ENCODE measurements at places on chromosomes 16 and 17.

GRCh38 chr17:30243568-30243967 lies 8.1 kb upstream of the SLC6A4 start:
- DNase-seq = no peak

GRCh38 chr17:69018022-69018615 lies 42.6 kb downstream of the ABCA9 start:
- no peak for DNase-seq

DNA sequence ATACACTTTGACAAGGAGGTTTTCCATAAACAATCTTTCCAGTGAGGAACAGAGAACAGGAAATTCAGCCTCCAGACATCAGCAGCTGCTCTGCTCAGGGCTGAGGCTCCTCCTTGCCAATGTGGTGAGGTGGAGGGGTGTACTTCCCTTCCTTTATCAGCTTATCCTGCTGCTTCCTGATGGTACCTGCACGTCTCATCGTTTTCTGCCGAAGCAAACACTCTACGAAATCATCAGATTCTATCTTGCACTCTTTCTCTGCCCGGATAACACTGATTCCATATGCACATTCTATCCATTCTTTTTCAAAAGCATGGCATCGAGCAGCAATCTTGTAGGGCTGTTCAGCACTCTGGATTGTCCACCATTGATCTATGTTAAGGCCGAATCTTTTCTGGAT lies 15.4 kb upstream of the SEZ6 start:
- DNase-seq = no peak

- DNase-seq = no peak
These were observed at the start of gene GJD3 for GRCh38 chr17:40364121-40364861. TSS of gene GJD3 (minus strand) at chr17:40364737. CDS start at chr17:40363815, 922 bp downstream.

DNA sequence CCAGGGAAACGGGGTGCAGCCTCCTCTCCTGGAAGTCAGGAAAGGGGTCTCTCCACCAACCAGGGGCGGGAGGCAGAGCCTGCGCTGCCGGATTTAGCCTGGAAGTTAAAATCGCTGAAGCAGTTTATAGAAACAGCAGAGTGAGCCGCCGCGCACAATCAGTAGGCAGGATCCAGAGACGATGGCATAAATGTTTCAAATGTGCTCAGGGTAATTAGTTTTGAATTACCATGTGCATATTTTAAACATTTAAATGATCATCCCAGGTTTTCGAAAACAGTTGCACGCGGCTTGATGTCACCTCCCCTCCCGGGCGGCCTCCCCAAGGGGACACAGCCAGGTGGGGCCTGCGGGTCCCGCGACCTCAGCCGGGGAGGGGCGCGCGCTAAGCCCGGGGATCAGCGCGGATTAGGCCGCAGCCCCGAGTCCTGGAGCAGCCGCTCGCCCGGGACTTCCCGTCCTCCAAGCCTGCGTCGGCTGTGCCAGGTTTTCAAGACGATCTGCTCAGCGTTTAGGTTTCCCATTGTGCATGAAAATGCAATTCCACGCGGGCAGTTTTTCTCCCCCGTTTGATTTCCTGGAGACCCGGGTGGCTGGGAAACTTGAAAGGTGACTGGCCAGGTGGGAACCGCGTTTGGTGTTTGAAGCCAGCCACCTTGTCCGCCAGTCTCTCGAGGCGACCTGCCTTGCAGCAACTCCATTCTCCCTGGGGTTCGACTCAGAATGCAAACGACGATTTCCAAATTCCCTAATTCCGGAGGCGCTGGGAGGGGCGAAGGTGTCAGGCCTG lies 78.3 kb downstream of the RPA1 start:
- no peak for DNase-seq

DNA sequence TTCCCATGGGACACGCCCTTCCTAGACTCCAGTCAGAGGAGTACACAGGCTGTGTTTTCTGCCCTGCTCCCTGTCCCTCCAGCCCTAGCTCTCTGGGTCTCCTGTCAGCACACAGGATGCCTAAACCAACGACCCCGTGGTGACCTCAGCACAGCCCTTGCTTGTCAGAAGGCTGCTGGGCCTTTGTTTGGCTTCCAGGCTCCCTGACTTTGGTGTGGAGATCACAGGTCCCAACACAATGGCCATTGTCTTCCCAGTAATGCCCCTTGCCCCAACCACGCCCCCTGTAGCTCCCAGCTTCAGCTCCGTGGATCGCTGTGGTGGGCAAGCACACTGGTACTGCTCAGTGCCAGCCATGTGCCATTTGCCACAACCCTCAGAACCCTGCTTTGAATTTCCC lies 15.0 kb downstream of the HNF1B start:
- DNase-seq = no peak

- no peak for DNase-seq
These were observed 95.5 kb downstream of the GNAO1 start for GRCh38 chr16:56286809-56287208.

DNA sequence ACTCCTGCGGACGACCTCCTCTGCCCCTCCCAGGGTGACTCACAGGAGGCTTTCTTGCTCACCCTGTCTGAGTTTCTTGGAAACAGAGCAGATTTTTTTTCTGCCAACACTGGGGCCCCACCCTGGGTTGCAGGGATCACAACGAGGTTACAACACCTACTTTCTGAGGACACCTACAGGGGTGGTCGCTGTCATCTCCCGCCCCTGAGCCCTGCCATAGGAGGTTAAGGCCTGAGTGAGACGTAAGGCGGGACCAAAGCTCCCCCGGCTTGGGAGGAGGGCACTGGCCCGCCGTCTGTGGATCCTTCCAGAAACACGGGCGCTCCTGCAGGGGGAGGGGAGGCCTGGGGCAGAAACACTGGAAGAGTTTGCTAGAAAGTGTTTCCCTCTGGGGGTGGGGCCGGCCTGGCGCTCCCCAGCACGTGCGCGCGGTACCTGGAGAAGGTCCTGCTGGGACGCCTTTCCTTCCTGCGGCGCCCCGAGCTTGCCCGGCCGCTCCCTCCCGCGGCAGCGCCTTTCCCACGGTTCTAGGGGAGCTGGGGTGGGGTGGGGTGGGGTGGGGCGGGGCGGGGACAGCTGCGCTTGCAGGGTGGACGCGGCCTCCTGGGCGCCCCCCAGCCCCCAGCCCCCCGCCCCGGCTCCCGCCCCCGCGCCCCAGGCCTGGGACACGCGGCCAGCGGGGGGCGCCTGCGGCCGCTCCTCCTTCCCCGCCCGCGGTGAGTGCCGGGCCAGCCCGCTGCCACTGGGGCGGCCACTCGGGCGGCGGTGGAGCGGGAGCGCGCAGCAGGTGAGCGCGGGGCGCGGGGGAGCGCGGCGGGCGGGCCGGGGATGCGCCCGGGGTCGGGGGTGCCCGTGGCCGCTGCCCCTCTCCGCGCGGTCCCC lies 20.7 kb upstream of the ADCY7 start:
- peak; percentile 63 for DNase-seq

- no peak for DNase-seq
These were observed 238.0 kb downstream of the PHKB start for GRCh38 chr16:47699106-47699505.

- DNase-seq = no peak
These were observed 34.9 kb downstream of the NDEL1 start for GRCh38 chr17:8470447-8471047.

DNA sequence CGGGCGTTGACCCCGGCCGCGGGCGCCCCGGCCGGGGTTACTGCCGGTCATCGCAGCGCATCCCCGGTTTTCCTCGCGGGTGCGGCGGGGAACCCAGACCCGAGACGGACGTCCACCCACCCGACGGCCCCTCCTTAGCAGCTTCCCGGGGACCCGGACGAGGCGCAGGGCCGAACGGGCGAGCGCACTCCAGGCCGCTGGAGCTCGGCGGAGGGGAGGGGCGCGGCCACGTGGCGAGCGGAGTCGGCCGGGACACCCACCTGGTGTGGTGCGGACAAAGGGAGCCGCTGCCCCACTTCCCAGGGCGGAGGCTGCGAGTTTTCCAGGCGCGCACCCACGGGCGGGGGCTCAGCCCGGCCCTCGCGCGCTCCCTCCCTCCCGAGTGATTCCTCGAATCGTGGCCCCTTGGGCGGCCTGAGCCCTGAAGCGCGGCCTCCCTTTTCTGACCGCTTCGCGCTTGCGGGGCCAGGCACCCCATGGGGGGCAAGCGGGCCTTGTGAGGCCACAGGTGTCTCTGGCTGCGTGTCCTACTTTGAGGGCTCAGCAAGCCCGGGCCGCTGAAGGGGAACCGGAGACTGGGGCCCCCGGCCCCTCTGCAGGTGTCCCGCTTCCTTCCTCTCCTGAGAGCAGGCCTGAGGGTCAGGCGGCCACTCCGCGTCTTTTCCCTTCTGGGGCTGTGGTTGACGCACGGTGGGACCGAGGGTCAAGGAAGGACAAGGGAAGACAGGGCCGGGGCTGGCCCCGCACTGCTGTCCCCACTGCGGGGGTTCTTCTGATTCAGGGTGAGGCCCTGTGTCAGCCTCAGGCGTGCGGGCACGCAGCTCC lies 1.1 kb upstream of the FASN start:
- DNase-seq = no peak

- no peak for DNase-seq
These were observed 277.8 kb upstream of the FOXF1 start for GRCh38 chr16:86232496-86232895.

GRCh38 chr16:86585821-86586611 lies 7.7 kb downstream of the FOXL1 start:
- DNase-seq = no peak

GRCh38 chr17:51428668-51429495 lies 168.5 kb downstream of the UTP18 start:
- DNase-seq = no peak

- no peak for DNase-seq
These were observed 94.8 kb upstream of the CBX4 start for GRCh38 chr17:79933863-79934652.

DNA sequence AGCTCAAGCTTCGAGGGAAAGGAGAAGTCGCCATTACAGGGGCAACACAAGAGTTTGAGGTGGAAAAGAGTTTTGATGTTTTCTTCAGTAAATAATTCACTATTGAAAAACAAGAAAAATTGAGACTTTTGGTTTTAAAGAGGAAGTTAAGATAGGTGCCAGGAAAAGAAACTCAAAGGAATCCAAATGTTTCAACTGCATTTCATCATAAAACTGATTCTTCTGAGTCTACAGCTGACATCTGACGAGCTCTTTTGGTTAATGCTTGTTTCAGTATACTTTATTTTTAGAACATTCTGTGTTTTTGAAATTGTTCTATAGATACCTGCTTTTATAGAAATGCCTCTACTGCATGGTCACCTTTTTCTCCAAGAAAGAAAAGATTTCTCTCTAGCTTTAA lies 54.0 kb downstream of the ERN1 start:
- no peak for DNase-seq

Measured in activated T-cell treated with anti-CD3 and anti-CD28 coated beads for 24 hours (primary cell).